Activated naive CD8-positive, alpha-beta T cell treated with anti-CD3 and anti-CD28 coated beads for 36 hours (primary cell): ENCODE measurements at places on chromosomes 5 and 9. TPM values are rescaled to one million over a fixed set of nuclear protein-coding genes. Genes with fewer than 3 reads are reported as not detected.

CCDC192 gene
- total RNA-seq: not detected

- no peak for DNase-seq
Measured at GRCh38 chr5:114726131-114726530, 364.3 kb downstream of the KCNN2 start.

DNA sequence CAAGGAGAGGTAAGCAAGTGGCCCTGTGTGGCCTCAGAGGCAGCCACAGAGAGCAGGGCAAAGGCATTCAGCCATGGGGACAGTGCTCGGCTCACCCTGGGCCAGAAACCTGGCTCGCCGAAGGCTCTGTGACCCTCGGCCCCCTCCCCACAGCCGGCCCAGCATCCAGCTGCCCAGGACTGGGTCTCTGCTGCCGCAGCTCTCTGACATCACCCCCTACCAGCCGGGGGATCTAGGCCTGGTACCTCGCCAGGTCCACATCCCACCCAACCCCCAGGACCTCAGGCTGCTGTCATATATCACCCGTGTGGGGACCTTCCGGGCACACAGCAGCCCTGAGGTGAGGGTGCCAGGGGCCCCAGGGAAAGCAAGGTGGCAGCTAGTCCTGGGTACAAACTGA, 2.6 kb downstream of the PTRH1 start:
- DNase-seq: no peak

RXRA gene
- 11.4 TPM for total RNA-seq

GRCh38 chr5:145775411-145775810, 59.7 kb downstream of the PRELID2 start:
- DNase-seq: no peak

ZNF782 gene
- 2.5 TPM for total RNA-seq

DNA sequence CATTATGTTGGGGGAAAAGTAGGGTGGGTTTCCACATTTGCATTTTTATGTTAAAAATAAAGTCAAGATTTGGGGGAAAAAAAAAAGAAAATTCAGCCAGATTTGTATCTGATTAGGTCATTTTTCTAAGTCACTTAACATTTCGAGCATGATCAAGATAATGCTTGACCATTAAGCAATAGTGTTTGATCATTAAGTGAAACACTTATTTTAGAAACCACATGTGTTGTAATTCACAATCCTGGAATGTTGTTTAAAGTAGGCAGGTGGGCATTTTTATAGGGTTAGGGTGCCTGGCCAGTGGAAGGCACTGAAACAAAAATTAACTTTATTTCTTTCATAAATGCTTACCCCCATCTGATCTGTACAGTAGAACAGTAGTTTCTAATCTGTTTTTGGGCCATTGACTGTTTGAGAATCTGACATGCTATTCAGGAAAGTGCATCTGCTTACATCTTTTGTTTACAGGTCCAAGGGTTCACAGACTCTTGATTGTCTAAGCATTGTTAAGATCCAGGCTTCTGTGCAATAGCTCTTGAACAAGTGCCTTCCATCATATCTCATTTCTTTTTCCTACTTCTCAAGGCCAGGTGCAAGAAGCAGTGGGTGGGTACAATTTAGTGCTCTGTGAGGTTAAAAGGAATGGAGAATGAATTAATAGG, 9.1 kb downstream of the ZCCHC9 start:
- no peak for DNase-seq

GRCh38 chr9:2159521-2160454, 144.6 kb downstream of the SMARCA2 start:
- DNase-seq: no peak

- no peak for DNase-seq
Measured at GRCh38 chr5:111813537-111813936, 56.5 kb upstream of the NREP start.

NR5A1 gene
- total RNA-seq: not detected

MELK gene
- total RNA-seq: 49.8 TPM

- peak; percentile 51 for DNase-seq
Measured at GRCh38 chr9:6931913-6932312, 174.1 kb downstream of the KDM4C start.

CLTA gene
- total RNA-seq: 165 TPM

DNA sequence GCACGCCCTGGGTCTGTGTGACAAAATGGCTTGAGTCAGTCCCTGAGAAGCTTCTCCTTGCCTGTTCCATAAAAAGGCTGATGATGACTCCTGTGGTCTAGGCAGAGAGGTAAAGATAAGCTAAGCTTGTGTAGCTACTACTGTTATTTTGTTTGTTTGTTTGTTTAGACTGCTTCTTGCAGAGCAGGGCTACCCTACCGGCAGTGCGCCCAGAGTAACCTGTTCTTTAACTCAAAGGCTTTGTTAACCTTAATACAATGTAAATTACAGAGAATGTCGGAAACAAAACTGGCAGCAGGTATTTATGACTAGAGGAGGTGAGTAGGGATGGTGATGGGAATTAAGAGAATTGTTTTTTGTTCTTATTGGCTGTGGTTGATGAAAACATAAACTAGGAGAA, 87.6 kb downstream of the F2RL2 start:
- no peak for DNase-seq

GRCh38 chr9:3296536-3296935, 229.3 kb downstream of the RFX3 start:
- no peak for DNase-seq

DNA sequence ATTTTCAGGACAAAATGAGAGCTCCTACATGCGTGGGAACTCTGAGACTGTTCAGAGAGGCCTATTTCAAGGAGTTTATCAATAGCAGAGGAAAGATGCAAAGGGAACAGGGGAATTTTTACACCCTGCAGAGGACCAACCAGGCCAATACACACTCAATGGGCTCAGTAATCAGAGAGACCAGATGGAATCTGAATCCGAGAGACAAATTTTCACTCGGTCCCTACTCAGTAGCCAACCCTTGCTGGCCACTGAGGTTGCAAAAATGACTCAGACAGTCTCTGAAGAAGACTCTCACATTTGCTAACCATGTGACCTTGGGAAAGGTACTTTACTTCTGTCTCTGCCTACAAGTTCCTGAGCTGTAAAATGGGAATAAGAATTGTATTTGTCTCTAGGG, 479.4 kb downstream of the CDK5RAP2 start:
- DNase-seq: no peak

C5orf52 gene
- total RNA-seq: not detected

DNA sequence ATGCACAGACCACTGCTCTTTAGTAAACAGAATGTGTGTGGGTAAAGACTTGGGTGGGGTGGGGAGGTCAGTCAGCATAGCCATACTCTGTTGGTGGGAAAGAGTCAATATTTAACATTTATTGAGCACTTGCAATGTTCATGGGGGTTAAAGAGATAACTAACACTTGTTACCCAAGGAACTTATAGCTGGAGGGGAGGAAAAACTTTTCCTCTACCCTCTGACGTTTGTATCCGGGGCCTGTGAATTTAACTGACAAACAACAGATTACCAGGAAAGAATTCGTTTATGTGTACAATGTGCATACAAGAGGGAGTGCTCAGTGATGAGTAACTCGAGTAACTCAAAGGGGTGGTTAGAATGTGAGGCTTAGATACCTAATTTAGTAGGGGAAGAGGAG, 6.8 kb upstream of the CLINT1 start:
- DNase-seq: no peak

DNA sequence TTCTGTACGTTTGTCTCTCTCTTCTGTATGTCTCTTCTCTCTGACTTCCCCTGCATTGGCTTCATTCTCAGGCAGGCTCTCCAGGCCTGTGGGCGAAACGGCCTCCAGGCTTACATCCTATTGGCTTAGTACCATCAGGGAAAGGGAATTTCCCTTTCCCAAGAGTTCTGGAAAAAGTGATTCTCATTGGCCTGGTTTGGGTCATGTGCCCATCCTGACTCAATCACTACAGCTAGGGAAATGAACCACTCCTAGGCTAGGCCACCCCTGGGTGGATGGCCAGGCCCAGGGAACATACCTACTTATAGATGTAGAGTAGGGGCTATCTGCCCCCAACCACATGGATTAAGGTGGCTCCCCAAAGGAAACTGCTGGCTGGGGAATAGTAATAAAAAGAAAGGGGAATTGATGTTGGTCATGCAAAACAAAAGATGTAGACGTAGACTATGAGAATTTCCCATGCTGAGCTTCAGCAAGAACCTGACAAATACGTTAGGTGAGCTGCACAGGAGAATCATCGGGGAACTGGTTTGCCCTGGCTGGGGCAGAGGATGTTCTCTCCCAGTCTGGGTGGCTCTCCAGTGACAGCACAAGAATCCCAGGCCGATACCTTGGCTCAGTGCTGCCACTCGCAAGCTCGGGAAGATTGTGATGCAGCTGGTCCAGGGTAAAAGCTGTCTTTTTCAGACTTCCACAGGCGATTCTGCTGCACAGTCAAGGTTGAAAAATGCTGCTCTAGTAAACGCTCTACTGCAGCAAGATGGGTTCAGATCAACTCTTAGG, 3.7 kb upstream of the EGR1 start:
- DNase-seq: no peak

DNA sequence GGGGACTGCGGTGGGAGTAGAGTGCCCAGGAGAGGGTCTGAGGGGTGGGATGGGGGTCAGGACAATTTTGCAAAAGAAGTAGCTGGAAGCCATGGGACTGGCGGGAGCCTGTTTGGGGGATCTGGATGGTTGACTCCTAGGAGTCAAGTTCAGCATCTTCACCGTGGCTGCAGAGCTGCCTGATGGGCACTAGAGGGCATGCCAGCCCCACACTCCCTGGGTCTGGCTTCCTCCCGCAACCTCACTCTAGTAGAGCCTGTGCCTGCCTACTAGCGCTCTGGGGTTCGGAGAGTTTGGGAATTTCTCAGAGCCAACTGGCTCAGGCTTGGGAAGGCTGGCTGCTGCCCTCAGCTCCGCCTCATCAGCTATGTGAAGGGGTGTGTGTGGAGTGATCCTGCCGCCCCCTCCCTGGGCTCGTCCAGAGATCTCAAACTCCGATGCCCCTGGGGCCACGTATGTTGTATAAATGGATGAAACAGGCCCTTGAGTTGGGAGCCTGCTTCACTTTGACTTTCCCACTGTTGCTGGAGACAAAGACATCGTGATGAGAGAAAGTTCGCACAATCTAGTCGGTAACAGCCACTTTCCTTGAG, 10.8 kb downstream of the TSPAN17 start:
- DNase-seq: peak; percentile 64

DNA sequence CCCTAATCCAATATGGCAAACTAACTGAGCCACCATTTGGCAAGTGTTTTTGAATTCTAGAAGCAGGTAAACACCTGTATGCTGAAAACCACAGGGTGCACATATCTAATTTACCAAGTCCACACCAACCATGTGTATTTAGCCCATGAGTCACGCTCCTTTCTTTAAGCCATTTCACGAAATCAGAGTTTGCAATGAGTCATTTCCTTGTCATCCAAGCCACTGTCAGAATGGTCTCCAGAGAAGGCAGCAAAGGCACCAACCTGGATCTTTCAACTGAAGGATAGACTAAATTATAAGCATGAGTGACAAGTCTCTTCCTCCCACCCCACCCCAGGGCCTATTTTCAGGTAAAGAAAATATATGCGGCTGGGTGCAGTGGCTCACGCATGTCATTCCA, 110.0 kb downstream of the PAX5 start:
- no peak for DNase-seq

GRCh38 chr9:127279717-127280285, 15.2 kb downstream of the GARNL3 start:
- no peak for DNase-seq

NPR3 gene
- total RNA-seq: not detected

DNA sequence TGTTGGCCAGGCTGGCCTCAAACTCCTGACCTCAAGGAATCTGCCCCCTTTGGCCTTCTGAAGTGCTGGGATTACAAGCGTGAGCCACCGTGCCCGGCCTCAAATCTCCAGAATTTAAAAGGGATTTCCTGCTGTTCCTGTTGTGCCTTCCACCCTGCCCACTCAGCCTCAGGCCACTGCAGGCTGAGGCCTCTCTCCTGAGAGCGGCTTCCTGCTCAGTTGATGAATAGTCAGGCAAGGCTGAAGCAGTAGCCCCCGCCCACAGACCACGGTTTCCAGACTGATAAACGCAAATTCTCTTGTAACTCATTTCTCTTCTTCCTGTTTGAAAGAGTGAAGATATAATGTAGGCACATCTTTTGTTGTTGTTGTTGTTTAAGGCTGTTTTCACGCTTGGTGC, 127.0 kb upstream of the PLCXD3 start:
- DNase-seq: no peak

GRCh38 chr5:168118042-168118668, 173.3 kb upstream of the WWC1 start:
- DNase-seq: no peak

- no peak for DNase-seq
Measured at GRCh38 chr5:21663082-21663481, 1190.1 kb downstream of the CDH12 start.

HAVCR1 gene
- total RNA-seq: 0.89 TPM

LRRC19 gene
- not detected for total RNA-seq

GRCh38 chr5:126003309-126003708, 419.9 kb upstream of the GRAMD2B start:
- no peak for DNase-seq

GPX8 gene
- total RNA-seq: not detected

PIP5K1B gene
- total RNA-seq: 1.9 TPM

DNA sequence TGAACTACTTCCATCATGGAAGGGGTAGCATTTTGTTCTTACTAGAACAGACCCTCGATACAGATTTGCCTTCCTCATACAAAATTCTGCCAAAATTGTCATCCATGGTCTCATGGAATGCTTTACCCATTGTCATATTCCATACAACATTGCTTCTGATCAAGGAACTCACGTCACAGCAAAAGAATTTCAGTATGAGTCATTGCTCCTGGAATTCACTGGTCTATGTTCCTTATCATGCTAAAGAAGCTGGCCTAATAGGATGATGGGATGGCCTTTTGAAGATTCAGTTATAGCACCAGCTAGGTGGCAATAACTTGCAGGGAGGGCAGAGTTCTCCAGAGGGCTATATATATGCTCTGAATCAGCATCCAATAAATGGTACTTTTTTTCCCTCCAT, 18.2 kb upstream of the FNIP1 start:
- no peak for DNase-seq

WNK2 gene
- total RNA-seq: 0.88 TPM

GRCh38 chr5:107916731-107917725, 246.3 kb upstream of the EFNA5 start:
- no peak for DNase-seq

- no peak for DNase-seq
Measured at GRCh38 chr5:31366941-31367340, 165.0 kb downstream of the DROSHA start.

CDH9 gene
- not detected for total RNA-seq

EGFL7 gene
- 0.94 TPM for total RNA-seq

CDC20B gene
- total RNA-seq: not detected

ASTN2 gene
- 3.9 TPM for total RNA-seq

ARHGAP26 gene
- total RNA-seq: 10.2 TPM

HAPLN1 gene
- total RNA-seq: not detected

IARS1 gene
- 280 TPM for total RNA-seq

- DNase-seq: peak; percentile 90
Measured at GRCh38 chr9:114385397-114386181, 2.2 kb downstream of the AKNA start.

- no peak for DNase-seq
Measured at GRCh38 chr9:121510766-121511550, 11.3 kb upstream of the GGTA1 start.

DNA sequence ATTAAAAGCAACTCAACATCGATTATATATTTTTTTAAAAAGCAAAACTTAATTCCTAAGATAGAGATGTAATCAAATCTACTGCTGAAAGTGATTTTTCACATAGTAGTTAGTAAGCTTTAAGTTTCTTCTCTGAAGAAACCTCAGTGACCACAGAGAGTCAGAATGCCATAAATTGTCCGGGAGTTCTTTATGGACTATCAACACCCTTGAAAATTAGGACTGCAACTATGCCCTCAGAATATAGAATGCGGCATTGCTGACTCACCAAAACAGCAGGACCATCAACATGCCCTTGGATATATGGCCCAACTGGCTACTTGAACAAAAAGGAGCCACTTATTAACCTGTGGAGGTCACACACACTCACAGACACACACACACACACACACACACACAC, 228.9 kb upstream of the SNX2 start:
- DNase-seq: no peak
